ENCODE measurements at places on chromosomes 4 and X.

DNA sequence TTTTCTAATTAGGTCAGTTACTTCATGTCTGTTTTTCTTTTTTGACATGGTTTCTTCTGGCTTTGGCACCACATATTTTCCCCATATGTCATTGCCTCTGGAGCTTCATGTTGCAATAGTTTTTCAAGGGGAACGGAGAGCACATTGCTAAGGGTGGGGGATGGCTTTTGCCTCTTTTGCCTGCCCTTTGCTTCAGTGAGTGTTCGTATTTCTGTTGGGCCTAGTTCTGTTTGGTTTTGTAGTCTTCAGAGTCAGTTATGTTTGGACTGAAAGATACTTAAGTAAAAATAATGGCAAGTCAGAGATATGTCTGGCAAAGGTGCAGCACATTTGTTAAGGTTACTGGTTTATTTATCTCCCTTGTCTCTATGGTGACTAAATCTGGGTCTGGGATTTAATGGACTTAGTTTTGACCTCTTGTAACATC is 29.1 kb downstream of the FHL1 start:
- DNase-seq, result no peak
- no peak overlapping the region for H3K4me3 ChIP-seq
- H3K36me3 ChIP-seq, result no peaks in the 10 kb centered on the region
- H3K4me1 ChIP-seq, result peaks cover 24% of the 10 kb centered on the region
- peak overlapping the region; percentile 89 for H3K27ac ChIP-seq

DNA sequence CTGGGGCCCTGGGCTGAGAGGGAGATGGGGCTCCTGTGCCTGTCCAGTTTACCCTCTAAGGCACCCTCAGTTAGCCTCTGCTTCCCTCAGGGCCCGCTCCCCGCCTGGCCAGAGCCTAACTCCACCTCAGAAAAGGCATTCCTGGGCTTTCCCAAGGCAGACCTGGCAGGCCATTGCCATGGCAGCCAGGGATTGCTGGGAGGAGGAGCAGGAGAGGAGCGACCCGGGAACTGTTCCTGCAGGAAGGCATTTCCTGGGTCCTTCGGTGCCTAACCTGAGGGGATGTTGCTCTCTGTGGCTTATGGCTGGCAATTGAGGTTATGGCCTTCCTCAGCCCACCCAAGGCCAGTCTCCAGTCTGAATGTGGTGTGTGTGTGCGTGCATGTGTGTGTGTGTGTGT is 131.3 kb downstream of the PJA1 start:
- no peak overlapping the region for H3K27ac ChIP-seq
- no peaks in the 10 kb centered on the region for H3K36me3 ChIP-seq
- no peak overlapping the region for H3K4me3 ChIP-seq
- H3K27me3 ChIP-seq, result peaks cover 26% of the 10 kb centered on the region
- peak; percentile 37 for DNase-seq
- H3K4me1 ChIP-seq, result no peaks in the 10 kb centered on the region

GRCh38 chr4:147312376-147313046 is 168.4 kb upstream of the EDNRA start:
- H3K27ac ChIP-seq, result no peak overlapping the region
- peaks cover 3% of the 10 kb centered on the region for H3K4me1 ChIP-seq
- no peaks in the 10 kb centered on the region for H3K36me3 ChIP-seq
- H3K27me3 ChIP-seq, result no peaks in the 10 kb centered on the region
- no peak for DNase-seq

GRCh38 chr4:153114771-153115321 is 89.4 kb upstream of the TRIM2 start:
- H3K4me3 ChIP-seq, result peak overlapping the region; percentile 64
- no peaks in the 10 kb centered on the region for H3K36me3 ChIP-seq

DNA sequence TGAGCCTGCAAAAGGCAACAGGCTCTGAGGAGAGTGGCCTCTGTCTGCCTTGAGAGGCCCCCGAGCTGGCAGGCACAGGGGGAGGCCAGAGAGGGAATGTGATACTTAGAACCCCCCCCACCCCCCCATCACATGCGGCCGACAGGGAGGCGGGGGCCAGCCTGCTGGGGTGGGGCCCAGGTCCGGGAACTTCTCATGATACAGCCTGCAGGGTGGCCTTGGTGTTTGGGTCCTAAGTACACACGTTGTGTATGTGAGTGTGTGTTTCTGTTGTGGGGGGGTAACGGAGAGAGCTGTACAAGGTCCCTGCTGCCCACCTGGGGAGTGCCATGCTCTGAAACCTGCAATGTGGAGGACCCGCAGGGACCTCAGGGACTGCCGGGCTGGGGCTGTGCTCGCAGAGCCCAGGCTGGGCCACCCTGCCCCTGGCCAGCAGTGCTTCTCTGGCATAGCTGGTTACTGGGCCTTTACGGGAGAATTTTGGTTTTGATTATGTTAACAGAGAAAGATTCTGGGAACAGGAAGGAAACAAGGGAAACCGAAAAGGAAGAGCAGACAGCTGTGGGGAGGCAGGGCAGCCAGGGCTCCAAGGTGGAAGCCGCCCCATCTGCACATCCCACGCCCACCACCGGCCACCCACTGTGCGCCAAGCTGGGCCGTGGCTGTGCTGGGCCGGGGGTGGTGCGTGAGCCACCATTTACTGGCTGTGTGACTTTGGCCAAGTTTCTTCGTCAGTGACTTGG is 19.9 kb downstream of the SH3BP2 start:
- no peaks in the 10 kb centered on the region for H3K27me3 ChIP-seq
- peak overlapping the region; percentile 68 for H3K27ac ChIP-seq
- DNase-seq, result no peak
- peaks cover 5% of the 10 kb centered on the region for H3K36me3 ChIP-seq

- no peak for DNase-seq
- H3K27me3 ChIP-seq, result peaks cover 3% of the 10 kb centered on the region
- no peak overlapping the region for H3K27ac ChIP-seq
- H3K4me3 ChIP-seq, result no peak overlapping the region
- H3K4me1 ChIP-seq, result no peaks in the 10 kb centered on the region
These were observed 20.9 kb upstream of the DHX15 start for GRCh38 chr4:24605216-24605615.

DNA sequence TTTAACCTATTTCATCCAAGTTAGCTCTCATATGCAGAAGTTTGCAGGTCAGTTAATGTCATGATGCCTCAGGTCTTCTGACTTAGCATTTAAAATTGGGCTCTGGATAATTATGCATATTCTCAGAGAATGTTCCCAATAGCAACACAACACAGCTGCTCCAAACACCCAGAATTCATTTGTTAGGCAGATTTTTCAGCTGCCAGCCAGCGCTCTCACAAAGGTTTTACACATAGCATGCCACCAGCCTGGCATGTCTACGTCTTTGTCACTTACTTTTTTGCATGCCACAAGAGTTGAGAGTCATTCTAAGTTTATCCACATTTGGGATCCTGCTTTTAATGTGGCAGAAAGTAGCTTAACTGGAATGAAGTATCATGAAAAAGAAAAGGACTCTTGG is 84.8 kb downstream of the LIMCH1 start:
- H3K4me3 ChIP-seq, result no peak overlapping the region
- no peaks in the 10 kb centered on the region for H3K36me3 ChIP-seq
- H3K4me1 ChIP-seq, result no peaks in the 10 kb centered on the region
- DNase-seq, result no peak
- H3K27ac ChIP-seq, result no peak overlapping the region

DNA sequence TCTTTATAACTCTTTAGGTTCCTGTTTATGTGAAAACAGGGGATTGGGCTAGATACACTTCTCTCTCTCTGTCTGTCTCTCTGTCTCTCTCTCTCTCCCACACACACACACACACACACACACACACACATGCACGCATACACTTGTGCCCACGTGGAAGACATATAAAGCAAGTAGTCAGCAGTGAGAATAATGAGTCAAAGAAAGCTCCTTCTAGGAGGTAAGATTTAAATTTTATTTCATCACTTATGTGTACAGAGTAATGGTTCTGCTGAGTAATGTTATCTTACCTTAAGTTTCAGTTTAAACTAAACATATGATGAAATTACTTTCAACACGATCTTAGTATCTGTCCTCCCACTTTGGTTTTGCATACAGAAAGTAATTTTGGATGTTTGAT is 243.0 kb upstream of the TEX13A start:
- H3K27ac ChIP-seq, result no peak overlapping the region
- H3K27me3 ChIP-seq, result no peaks in the 10 kb centered on the region
- no peak overlapping the region for H3K4me3 ChIP-seq
- no peak for DNase-seq

DNA sequence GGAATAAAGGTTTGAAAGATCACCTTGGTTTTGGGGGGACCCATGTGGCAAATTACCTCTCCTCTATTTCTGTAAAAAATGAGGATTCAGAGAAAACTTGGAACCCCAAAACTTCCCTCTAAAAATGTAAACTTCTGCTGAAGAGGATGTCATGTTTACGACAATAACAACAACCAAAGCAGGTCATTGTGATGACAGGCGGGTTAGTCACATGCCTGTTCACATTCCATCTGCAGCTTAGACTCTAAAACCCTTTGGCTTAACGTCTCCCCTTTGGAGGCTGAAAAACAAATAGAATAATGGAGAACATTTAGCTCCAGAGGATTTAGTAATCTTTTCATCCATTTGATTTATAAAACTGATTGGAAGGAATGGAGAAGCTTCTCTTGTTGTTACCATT is 75.0 kb upstream of the FAM9C start:
- no peak for DNase-seq
- H3K27ac ChIP-seq, result peak overlapping the region; percentile 77
- no peak overlapping the region for H3K4me3 ChIP-seq
- peaks cover 29% of the 10 kb centered on the region for H3K4me1 ChIP-seq

GRCh38 chr4:130071746-130072145 is 975.8 kb downstream of the C4orf33 start:
- no peaks in the 10 kb centered on the region for H3K36me3 ChIP-seq
- no peak for DNase-seq
- no peaks in the 10 kb centered on the region for H3K4me1 ChIP-seq

GRCh38 chr4:36394352-36394903 is 113.0 kb downstream of the DTHD1 start:
- no peak overlapping the region for H3K4me3 ChIP-seq
- H3K27ac ChIP-seq, result no peak overlapping the region
- H3K27me3 ChIP-seq, result no peaks in the 10 kb centered on the region
- DNase-seq, result no peak
- no peaks in the 10 kb centered on the region for H3K36me3 ChIP-seq

GRCh38 chr4:155696726-155697125 is 30.1 kb downstream of the GUCY1A1 start:
- peaks cover 2% of the 10 kb centered on the region for H3K27me3 ChIP-seq
- H3K36me3 ChIP-seq, result no peaks in the 10 kb centered on the region
- no peak for DNase-seq
- no peak overlapping the region for H3K27ac ChIP-seq
- no peaks in the 10 kb centered on the region for H3K4me1 ChIP-seq
- H3K4me3 ChIP-seq, result no peak overlapping the region

- H3K27ac ChIP-seq, result no peak overlapping the region
- no peaks in the 10 kb centered on the region for H3K36me3 ChIP-seq
- H3K4me3 ChIP-seq, result no peak overlapping the region
- H3K27me3 ChIP-seq, result no peaks in the 10 kb centered on the region
- no peaks in the 10 kb centered on the region for H3K4me1 ChIP-seq
- DNase-seq, result no peak
These were observed 186.7 kb downstream of the PCDH18 start for GRCh38 chr4:137345597-137345996.

Data from osteoblast (primary cell).